ENCODE measurements at places on chromosomes 7 and 10. TPM values are rescaled to one million over a fixed set of nuclear protein-coding genes. Genes with fewer than 3 reads are reported as not detected.
A peak's percentile ranks its signal among the peaks of the same experiment; 100 is the strongest.

The ZNF722 gene
- total RNA-seq = not detected

The CRHR2 gene
- total RNA-seq = 2.4 TPM

The TAS2R38 gene
- total RNA-seq = not detected

The RBP3 gene
- total RNA-seq = not detected

The PSPH gene
- 28.7 TPM for total RNA-seq

The CALML5 gene
- not detected for total RNA-seq

The SEMA4G gene
- total RNA-seq = 8.6 TPM

DNA sequence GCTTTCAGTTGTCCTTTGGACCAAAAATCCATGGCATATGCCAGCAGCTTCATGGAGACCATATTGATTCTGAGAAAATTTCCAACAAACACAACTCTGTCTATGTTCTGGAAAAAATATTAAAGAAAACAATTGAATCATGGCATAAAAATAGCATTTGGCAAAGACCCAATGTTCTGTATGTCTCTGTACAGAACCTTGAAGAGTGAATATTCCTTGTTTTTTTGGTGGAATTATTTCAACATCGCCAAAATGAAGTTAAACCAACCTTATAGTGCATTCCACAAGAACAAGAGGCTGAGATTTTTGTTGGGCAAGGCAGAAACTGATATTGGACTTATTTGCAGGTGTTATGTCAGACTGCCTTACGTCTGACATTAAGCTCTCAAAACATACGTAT lies 53.3 kb upstream of the SLC16A12 start:
- DNase-seq = no peak

- no peak for DNase-seq
Measured at GRCh38 chr10:63161592-63161991, 28.5 kb downstream of the NRBF2 start.

GRCh38 chr7:104816537-104816936 lies 197.5 kb upstream of the KMT2E start:
- DNase-seq = no peak

GRCh38 chr10:72097448-72098300 lies 9.3 kb upstream of the SPOCK2 start:
- no peak for DNase-seq

DNA sequence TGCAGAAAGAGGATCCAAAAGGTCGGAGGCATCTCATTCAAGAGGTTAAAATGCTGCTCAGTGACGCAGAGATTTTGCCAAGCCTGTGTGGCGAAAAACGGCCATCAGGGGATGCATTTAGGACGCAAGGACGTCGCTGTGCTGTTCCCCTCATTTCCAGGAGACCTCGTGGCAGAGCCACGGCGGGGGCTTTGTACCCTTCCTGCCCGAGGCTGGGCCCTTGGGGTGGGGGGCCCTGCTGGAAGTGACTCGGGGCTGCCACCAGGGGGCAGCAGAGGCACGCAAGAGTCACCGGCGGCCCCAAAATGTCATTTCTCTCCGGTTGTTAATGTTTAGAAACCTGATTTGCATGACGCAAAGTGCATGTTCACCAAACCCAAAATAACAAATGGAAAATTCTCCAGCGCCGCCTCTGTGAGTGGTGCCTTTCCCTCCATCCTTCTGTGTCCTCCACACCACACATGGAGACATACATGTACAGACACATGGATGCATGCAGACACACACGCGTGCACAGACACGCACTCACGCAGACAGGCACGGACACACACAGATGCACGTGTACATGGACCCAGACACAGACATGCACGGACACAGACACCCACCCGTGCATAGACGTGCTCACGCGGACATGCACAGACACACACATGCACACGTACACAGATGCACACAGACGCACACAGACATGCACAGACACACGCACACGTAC lies 51.0 kb upstream of the NKX6-2 start:
- peak; percentile 24 for DNase-seq

- no peak for DNase-seq
Measured at GRCh38 chr10:71173466-71173865, 38.9 kb upstream of the UNC5B start.

DNA sequence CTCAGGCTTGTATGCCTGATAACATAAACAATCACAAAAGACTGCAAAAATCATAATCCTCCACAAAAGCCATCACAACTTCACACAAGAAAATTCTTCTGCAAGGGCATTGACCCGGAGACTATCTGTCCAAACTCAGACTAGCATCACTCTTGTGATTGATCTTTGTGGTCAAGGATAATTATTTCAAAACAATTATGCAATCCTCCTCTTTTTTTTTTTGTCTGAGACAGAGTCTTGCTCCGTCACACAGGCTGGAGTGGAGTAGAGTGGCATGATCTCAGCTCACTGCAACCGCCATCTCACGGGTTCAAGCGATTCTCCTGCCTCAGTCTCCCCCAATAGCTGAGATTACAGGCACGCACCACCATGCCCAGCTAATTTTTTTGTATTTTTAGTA lies 22.2 kb downstream of the CDNF start:
- no peak for DNase-seq

GRCh38 chr10:1488970-1489548 lies 248.3 kb downstream of the ADARB2 start:
- no peak for DNase-seq

DNA sequence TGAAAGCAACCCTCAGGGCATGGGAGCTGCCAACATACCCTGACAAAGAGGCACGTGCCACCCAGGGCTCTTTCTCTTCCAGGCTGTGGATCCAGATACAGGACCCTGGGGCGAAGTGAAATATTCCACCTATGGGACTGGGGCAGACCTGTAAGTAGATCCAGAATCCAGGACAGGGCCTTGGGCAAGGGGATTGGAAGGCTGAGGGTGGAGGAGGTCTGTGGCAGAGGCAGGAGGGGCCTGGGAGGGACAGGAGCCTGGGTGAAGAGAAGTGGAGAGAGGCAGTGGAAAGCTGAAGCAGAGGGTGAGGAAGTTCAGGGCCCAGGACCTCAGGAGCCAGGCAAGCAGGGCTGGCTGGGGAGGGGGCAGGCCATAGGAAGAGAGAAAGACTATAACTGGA lies 13.8 kb downstream of the LRIT2 start:
- DNase-seq = no peak

DNA sequence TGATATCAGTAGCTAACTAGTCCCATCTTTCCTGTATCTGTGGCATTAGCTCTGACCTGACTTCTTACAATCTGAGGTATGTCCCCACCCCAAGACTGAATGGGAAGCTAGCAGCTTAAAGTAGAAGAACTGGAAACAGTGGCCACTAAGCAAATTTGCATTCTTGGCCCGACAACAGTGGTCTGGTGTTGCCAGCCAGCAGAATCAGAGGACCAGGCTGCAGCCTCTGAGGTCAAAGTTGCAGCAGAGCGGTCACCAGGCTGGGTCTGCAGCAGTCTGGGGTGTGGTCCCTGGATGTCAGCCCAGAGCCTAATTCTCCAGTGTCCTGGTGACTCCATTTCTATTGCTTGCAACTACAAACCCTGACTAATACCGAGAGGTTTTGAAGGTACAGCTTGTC lies 26.3 kb downstream of the FAM107B start:
- no peak for DNase-seq

- no peak for DNase-seq
Measured at GRCh38 chr7:3721422-3721821, 420.4 kb downstream of the SDK1 start.

GRCh38 chr7:30057741-30058140 lies 29.5 kb downstream of the PLEKHA8 start:
- DNase-seq = no peak

DNA sequence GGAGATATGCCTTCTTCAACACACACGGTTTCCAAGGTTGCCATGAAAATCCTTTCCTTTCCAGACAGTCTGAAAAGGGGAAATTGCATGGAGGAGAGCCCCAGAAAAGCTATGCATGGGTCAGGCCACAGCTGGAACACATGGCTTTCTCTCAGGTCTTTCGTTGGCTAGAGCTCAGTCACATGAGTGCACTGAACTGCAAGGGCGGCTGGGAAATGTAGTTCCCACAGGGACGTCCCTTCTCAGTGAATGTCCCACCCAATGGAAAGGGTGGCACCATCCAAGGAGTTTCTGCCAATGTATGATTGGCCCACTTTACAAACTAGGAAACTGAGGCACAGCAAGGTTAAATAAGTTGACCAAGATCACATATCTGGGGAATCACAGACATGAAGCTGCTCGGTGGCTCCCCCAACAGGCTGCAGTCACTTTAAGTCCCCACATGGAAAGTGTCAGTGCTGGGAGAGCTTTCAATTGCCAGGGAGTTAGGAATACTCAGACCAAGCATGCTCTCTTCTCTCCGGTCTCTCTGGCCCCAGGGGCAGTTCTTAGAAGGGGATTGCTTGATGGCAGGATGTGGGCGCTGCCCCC lies 571.3 kb downstream of the GLRX3 start:
- no peak for DNase-seq
